ENCODE measurements at places on chromosomes 16 and 17. TPM values are rescaled to one million over a fixed set of nuclear protein-coding genes. Genes with fewer than 3 reads are reported as not detected.

DNA sequence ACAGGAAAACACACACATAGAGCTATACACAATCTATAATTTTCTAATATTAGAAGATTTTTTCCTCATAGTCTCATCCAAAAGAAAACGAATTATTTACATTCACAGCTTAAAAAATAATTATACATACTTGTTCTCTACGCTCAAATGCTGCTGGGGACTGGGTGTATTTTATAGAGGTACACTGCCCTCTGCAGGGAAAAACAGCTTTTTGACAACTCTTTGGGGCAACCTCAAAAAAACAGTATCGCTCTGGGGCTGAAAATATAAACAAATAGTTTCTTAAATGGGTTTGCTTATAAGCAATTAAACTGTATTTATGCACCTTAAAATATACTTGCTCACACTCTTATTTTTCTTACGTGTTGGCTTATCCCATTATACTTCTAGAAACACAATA, 261.8 kb upstream of the PSMD7 start:
- no peak overlapping the region for H3K4me3 ChIP-seq
- H3K27ac ChIP-seq = no peak overlapping the region
- no peaks in the 10 kb centered on the region for H3K4me1 ChIP-seq
- peaks cover 26% of the 10 kb centered on the region for H3K27me3 ChIP-seq

The CDC42EP4 gene
- total RNA-seq = 48.4 TPM

- no peak overlapping the region for H3K27ac ChIP-seq
- no peak overlapping the region for H3K4me3 ChIP-seq
- no peaks in the 10 kb centered on the region for H3K27me3 ChIP-seq
- H3K36me3 ChIP-seq = no peaks in the 10 kb centered on the region
These were observed 71.3 kb downstream of the KANSL1 start for GRCh38 chr17:46121841-46122485.

GRCh38 chr16:19203374-19203966, 35.4 kb downstream of the SYT17 start:
- no peaks in the 10 kb centered on the region for H3K27me3 ChIP-seq
- H3K4me3 ChIP-seq = no peak overlapping the region
- no peaks in the 10 kb centered on the region for H3K4me1 ChIP-seq

DNA sequence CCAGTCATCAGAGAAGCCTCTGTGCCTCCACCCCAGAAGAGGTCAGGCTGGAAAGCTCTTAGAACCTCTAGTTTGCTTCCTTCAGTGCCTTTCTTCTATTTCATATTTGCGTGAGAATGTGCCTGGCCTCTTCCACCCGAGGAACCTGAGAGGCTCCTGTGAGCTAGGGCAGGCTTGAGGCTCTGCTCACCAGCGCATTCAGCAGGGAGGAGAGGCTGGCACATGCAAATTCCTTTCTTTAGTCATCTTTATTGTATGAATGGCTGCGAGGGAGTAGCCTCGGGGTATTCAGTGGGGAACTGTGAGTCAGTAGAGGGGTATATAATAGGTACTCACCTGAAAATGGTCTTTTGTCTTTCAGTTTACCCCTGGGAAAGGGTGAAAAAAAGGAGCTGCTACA, 268.3 kb downstream of the ABCC12 start:
- peak; percentile 73 for DNase-seq
- peaks cover 21% of the 10 kb centered on the region for H3K4me1 ChIP-seq
- H3K27ac ChIP-seq = peak overlapping the region; percentile 68
- no peaks in the 10 kb centered on the region for H3K27me3 ChIP-seq
- no peak overlapping the region for H3K4me3 ChIP-seq

The NR1D1 gene
- 10.7 TPM for total RNA-seq

GRCh38 chr17:44842748-44843147, 4.9 kb upstream of the HIGD1B start:
- no peak overlapping the region for H3K27ac ChIP-seq
- H3K4me3 ChIP-seq = no peak overlapping the region
- H3K27me3 ChIP-seq = no peaks in the 10 kb centered on the region
- no peaks in the 10 kb centered on the region for H3K36me3 ChIP-seq
- H3K4me1 ChIP-seq = no peaks in the 10 kb centered on the region
- no peak for DNase-seq

DNA sequence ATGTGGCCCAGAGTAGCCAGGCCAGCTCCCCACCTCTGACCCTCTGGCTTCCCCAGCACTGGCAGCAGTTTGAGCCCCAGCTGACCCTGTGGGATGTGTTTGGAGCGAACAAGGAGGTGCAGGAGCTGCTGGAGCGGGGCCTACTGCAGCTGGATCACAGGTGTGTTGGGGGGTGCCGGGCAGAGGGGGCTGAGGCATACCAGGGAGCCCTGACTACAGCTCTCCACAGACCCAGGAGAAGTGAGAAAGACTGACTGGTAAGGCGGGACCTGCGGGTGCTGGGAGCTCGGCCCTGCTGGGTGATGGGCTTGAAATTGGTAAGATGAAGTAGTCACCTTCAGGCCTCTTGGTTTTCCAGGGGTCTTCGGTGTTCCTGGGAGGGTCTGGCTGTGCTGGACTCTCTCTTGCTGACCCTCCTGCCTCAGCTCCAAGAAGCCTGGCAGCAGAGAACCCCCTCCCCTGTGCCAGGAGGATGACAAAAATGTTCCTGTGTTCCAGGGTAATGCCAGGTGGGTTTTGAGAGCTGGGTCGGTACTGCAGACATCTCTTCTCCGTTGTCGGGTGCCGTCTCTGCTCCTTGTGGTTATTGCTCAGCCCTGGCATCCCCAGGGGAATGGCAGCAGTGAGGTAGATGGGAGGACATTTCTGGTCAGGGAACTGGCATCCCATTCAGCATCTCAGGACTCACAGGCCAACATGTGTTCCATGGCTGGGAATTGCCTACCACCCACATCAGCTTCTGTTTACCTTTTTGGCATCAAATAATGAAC, 5.9 kb downstream of the RSAD1 start:
- 0 out of 2 replicates have a peak, but pooled peaks cover 5% of the 10 kb centered on the region for H3K36me3 ChIP-seq
- peaks cover 44% of the 10 kb centered on the region for H3K4me1 ChIP-seq
- H3K27me3 ChIP-seq = no peaks in the 10 kb centered on the region

GRCh38 chr16:48385253-48386150, at the start of gene SIAH1:
Gene SIAH1, minus strand, starts transcription at chr16:48385413. Its CDS starts 22,985 bp downstream, at chr16:48362428.
- DNase-seq = peak; percentile 88
- H3K36me3 ChIP-seq = no peaks in the 10 kb centered on the region
- H3K4me3 ChIP-seq = peak within 1 kb of the TSS; percentile 82
- H3K27ac ChIP-seq = peak within 1 kb of the TSS; percentile 74

The SP6 gene
- 14.9 TPM for total RNA-seq

DNA sequence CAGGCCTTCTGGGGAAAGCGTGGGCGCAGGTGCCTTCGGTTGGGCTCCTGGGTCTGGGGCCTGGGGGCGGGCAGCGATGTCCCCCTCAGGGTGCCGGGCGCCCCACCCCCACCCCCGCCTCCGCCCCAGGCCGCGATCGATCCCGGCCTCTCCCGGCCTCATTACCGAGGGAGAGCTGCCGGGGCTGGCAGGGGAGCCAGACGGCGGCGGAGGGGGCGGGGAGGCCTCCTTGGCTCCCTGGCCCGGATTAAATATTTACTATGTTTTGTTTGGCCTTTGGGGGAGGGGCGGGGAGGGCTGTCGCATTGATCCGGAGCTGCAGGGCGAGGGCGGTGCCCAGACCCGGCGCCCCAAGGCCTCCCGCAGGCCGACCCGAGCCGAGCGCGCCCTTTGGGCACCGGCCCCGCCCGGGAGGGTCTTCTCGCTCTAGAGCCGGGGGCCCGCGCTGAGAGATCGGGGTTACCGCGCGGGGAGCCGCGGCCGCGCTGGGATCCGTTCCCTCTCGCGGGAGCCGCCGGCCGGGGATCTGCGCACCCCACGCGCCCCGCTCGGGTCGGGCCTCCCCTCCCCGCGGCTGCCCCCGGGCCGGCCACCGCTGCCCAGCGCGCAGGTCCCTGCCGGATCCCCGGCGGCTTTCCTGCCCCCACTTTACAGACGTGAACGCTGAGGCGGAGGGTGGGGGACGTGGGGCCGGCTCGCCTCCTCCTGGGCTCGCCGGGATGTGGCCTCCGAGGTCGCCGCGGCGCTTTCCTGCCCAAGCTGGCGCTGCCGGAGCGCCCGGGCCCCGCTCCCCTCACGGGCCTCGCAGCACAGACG, 27.0 kb downstream of the RTN4RL1 start:
- H3K27me3 ChIP-seq = no peaks in the 10 kb centered on the region
- H3K27ac ChIP-seq = no peak overlapping the region
- H3K36me3 ChIP-seq = no peaks in the 10 kb centered on the region
- H3K4me1 ChIP-seq = peaks cover 9% of the 10 kb centered on the region

DNA sequence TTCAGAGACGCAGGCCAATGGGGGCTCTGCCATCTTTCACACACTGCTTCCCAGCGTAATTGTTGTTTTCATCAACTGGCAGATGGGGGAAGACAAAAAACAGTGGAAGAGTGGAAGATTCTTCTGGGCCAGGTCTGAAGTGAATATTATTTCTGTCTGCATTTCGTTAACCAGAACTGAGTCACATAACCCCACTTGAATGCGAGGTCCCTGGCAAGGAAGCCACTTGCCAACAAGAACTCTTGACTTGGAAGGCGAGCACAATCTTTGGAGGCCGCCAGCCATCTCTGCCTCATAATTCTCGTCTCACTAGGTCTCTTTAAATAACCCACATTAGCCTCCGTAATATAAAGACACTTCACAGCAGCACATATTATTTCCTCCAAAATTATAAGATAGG, 75.4 kb downstream of the CYB561 start:
- no peaks in the 10 kb centered on the region for H3K4me1 ChIP-seq
- H3K27ac ChIP-seq = no peak overlapping the region
- no peak for DNase-seq
- no peak overlapping the region for H3K4me3 ChIP-seq
- H3K36me3 ChIP-seq = peaks cover 28% of the 10 kb centered on the region

DNA sequence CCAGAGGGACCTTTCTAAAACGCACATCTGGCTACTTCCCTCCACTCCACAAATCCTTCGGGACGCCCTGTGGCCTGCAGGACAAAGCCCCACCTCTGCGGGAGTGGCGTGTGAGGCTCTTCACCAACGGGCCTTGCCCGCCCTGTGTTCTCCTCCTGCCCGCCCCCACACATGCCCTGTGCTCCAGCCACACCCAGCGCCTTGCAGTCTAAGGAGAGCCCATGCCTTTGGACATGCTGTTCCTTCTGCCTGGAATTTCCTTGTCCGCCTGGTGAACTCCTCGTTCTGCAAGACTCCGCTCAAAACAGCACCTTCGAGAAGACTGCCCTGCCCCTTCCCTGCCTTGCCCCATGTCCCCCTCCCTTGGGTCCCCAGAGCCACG, 7.4 kb downstream of the ELOB start:
- peaks cover 34% of the 10 kb centered on the region for H3K36me3 ChIP-seq
- no peaks in the 10 kb centered on the region for H3K27me3 ChIP-seq
- DNase-seq = no peak
- H3K4me1 ChIP-seq = no peaks in the 10 kb centered on the region
- H3K27ac ChIP-seq = no peak overlapping the region
